Activated T-cell treated with anti-CD3 and anti-CD28 coated beads, Interleukin-2, amount 50 U/mL, for 72 hours (primary cell): ENCODE measurements at places on chromosomes 3 and 15. TPM values are rescaled to one million over a fixed set of nuclear protein-coding genes. Genes with fewer than 3 reads are reported as not detected.

DNA sequence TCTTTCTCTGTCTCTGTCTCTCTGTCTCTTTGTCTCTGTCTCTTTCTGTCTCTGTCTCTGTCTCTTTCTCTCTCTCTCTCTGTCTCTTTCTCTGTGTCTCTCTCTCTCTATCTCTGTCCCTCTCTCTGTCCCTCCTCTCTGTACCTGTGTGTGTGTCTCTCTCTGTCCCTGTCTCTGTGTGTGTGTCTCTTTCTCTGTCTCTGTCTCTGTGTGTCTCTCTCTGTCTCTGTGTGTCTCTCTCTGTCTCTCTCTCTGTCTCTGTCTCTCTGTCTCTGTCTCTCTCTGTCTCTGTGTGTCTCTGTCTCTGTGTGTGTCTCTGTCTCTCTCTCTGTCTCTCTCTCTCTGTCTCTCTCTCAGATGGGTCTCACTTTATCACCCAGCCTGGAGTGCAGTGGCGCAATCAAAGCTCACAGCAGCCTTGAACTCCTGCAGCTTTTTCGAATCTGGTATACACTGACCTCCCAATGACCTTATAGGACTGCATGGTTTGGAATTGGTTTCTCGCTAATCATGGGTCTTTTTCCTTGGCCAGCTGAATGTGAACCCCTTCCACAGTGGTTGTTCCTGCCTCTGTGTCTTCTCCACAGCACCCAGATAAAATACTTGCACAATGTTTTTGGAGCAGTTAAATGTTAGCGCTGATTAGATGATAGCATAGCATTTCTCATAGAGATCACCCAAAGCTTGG lies 102.6 kb upstream of the KLHL25 start:
- H3K27ac ChIP-seq: no peak overlapping the region
- peaks cover 12% of the 10 kb centered on the region for H3K27me3 ChIP-seq
- H3K4me1 ChIP-seq: no peaks in the 10 kb centered on the region
- H3K4me3 ChIP-seq: no peak overlapping the region

DNA sequence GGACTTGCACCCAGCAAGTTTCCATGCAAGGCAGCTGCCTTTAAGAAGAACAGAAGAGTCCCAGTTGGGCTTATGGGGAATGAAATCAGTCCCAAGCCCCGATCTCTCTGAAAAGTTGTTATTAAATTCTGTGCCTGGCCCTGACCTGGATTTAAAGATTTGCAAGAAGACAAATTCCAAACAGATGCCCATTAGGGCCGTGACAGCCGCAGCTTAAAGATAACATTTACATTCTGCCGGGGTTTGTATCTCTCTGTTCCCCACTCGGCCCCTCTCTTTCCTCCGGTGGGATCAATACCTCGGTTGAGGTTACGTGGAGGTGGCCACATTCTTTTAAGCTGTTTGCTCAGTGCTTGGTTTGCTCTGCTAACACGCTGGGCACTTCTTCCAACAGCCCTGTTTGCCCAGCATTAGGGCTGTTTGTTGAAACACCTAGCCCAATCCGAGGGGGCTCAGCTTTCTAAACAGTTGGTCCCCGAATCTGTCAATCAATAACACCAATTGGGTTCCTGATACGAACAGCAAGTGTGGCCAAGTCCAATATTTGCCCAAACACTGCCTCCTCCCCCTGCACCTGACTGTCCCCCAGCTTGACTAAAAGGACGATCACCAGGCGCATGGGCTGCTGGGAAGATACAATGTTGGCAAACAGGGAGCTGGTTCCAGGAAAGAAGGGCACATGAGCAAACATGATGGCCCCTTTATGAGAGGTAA lies 108.6 kb downstream of the RPLP1 start:
- no peak for DNase-seq
- H3K4me1 ChIP-seq: no peaks in the 10 kb centered on the region
- peaks cover 7% of the 10 kb centered on the region for H3K27me3 ChIP-seq
- no peak overlapping the region for H3K4me3 ChIP-seq
- no peak overlapping the region for H3K27ac ChIP-seq

DNA sequence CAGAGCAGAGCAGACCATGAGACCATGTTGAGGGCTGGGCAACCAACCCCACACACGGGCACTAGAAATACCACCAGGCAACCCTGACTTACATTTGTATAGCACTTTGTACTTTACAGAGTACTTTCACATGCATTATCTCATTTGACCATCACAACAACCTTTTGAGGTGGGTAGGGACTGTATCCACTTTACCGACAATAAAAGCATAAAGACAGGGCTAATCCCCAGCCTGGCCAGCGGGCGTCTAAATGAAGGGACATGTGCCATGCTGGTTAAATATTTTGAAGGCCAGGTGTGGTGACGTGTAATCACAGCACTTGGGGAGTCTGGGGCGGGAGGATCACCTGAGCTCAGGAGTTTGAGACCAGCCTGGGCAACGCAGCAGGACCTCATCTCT lies 23.6 kb downstream of the RASGRP1 start:
- DNase-seq: no peak
- H3K27me3 ChIP-seq: no peaks in the 10 kb centered on the region
- H3K36me3 ChIP-seq: peaks cover 52% of the 10 kb centered on the region
- H3K27ac ChIP-seq: peak overlapping the region; percentile 34
- H3K4me3 ChIP-seq: peak overlapping the region; percentile 31
- H3K4me1 ChIP-seq: peaks cover 94% of the 10 kb centered on the region

GRCh38 chr15:92425578-92426225 lies 32.0 kb downstream of the ST8SIA2 start:
- H3K4me1 ChIP-seq: no peaks in the 10 kb centered on the region
- H3K36me3 ChIP-seq: no peaks in the 10 kb centered on the region
- no peak for DNase-seq
- no peak overlapping the region for H3K4me3 ChIP-seq

LDHAL6B gene
- total RNA-seq: not detected

DNA sequence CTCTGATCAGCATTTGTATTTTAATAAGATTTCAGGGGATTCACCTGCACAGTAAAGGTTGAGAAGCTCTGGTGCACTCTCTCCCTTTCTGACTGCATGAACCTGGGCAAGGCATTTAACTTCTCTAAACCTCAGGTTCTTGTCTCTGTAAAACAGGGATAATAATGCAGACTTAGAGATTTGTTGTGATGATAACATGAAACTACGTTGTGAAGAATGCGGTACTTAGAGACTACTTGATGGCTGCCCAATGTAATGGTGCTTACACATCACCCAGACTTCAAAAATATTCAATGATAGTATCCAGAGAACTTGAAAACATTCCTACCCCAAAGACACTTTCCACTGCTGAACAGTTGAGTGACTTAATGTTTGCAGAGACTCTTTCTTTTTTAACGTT lies 19.8 kb upstream of the TNFSF10 start:
- no peak overlapping the region for H3K27ac ChIP-seq
- no peak for DNase-seq
- no peaks in the 10 kb centered on the region for H3K27me3 ChIP-seq
- H3K36me3 ChIP-seq: peaks cover 6% of the 10 kb centered on the region
- peaks cover 40% of the 10 kb centered on the region for H3K4me1 ChIP-seq
- H3K4me3 ChIP-seq: no peak overlapping the region

DNA sequence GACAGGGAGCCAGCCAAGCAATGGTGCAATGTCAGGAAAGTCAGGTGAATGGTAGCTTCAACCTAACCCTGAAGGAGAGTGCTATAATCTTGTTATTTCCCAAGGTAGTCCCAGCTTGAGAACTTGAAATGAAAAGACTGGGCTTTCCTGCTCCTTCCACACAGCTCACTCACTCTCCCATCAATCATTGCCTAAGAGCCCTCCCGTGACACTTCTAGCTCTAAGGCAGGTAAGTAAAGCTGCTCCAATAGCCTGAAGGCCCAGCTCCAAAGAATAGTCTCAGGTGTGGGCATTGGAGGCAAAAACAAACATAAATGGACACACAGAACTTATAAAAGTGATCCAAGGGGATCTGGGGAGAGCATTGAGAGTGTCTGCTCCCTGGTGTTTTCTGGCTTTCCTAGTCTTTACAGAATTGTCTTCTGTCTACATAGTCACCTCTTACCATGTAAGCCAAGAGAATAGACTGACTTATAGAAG lies 63.1 kb upstream of the TBC1D5 start:
- H3K27ac ChIP-seq: no peak overlapping the region
- peaks cover 11% of the 10 kb centered on the region for H3K4me1 ChIP-seq
- no peak overlapping the region for H3K4me3 ChIP-seq
- H3K36me3 ChIP-seq: no peaks in the 10 kb centered on the region
